ENCODE measurements at places on chromosomes 16 and 17. TPM values are rescaled to one million over a fixed set of nuclear protein-coding genes. Genes with fewer than 3 reads are reported as not detected.

DNA sequence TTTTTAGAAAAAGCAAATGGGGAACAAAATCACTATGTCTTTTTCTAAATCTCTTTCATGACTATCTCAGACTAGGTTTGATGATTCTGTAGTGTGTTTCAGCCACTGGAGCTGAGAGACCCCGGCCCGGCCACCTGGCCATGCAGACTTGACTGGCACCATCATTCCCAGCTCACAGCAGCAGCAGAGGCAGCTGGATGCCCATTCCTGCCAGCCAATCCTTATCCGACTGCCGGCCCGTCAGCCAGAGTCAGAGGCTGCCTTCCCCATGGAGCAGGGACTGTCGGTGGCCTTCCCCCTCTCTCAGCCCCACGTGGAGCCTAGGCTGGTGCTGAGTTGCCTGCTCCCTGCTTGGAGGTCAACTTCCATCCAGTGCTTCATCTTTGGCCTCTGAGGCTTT, 56.0 kb upstream of the WSB1 start:
- DNase-seq = no peak

DNA sequence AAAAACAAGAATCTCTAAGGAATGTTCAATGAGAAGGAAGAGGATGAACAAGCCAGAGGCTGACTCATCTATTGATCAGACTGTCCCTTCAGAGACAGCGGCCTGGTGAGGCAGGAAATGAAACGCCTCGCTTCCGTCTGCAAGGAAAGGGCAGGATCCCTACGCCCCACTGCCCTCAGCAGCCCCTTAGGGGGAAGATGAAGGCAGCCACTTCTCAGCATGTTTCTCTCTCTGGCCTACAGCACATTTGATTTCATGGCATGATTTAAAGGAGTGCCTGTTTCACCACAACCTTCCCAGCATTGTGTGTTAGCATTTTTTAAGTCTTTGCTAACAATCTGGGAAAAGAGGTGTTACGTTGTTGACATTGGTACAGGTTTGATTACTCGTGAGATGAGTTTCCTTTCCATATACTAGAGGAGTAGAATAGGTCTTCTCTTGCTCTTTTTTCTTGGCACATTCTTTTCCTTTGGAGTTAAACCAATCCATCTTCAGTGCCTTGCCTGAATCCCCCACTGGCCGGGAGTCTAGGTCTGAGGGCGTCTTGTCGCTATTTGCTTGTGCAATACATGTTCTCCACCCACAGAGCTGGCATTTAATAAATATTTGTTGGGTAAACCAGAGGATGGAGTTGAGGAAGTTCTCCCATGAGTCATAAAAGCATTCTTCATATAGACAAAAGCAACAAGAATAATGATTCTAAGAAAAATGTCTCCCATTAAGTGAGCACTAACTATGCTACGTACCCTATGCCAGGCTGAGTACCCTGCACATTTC, 47.4 kb downstream of the RBFOX3 start:
- no peak for DNase-seq

- no peak for DNase-seq
These were observed 11.6 kb upstream of the CBFB start for GRCh38 chr16:67017421-67017750.

- peak; percentile 75 for DNase-seq
These were observed 3.2 kb upstream of the DBNDD1 start for GRCh38 chr16:90022209-90023077.

GRCh38 chr17:64938925-64939474, 19.7 kb upstream of the LRRC37A3 start:
- peak; percentile 93 for DNase-seq

DNA sequence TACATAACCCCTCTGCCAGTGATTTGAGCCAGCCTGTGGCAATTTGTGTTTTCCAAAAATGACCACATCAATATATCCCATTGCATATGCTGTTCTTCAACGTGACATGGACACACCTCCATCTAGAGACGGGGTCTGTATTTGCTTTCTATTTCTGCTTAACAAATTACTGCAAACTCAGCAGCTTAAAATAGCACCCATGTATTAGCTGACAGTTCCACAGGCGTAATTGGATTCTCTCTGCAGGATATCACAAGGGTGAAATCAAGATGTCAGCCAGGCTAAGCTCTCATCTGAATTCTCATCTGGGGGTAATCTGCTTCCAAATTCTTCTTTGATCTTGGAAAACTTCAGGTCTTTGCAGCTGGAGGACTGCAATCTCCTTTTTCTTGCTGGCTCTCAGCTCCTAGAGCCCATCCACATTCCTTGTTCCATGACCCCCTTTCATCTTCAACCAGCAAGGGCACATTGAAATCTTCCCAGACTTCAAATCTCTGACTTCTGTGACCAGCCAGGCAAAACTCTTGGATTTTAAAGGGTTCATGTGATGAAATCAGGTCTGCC, 8.2 kb downstream of the KRT9 start:
- peak; percentile 47 for DNase-seq

The COX10 gene
- 15.1 TPM for total RNA-seq

The CA7 gene
- total RNA-seq = 0.61 TPM

The PVALEF gene
- total RNA-seq = not detected

The FOXL1 gene
- 0.11 TPM for total RNA-seq
